ENCODE measurements at places on chromosomes 7 and 10.

DNA sequence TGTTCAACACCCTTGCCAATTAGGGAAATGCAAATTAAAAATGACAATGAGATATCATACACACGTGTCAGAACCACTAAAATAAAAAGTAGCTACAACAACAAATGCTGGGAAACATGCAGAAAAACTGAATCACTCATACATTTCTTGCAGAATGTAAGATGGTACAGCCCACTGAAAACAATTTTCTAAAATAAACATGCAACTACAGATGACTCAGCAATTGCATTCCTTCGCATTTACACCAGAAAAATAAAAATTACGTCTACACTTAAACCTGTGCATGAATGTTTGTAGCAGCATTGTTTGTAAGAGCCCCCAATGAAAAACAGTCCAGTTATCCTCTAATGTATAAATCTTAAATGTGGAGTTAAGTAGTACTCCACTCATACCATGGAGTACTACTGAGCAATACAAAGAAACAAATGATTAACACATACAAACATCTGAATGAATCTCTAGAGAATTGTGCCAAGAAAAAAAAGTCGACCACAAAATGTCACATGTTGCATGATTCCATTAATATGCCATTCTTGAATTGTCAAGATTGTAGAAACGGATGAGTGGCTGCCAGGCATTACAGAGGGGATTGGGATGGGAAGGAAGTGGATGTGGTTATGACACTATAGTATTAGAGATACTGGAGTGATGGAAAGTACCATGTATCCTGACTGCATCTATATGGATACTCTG is 134.6 kb upstream of the NPSR1 start:
- no peak for DNase-seq

DNA sequence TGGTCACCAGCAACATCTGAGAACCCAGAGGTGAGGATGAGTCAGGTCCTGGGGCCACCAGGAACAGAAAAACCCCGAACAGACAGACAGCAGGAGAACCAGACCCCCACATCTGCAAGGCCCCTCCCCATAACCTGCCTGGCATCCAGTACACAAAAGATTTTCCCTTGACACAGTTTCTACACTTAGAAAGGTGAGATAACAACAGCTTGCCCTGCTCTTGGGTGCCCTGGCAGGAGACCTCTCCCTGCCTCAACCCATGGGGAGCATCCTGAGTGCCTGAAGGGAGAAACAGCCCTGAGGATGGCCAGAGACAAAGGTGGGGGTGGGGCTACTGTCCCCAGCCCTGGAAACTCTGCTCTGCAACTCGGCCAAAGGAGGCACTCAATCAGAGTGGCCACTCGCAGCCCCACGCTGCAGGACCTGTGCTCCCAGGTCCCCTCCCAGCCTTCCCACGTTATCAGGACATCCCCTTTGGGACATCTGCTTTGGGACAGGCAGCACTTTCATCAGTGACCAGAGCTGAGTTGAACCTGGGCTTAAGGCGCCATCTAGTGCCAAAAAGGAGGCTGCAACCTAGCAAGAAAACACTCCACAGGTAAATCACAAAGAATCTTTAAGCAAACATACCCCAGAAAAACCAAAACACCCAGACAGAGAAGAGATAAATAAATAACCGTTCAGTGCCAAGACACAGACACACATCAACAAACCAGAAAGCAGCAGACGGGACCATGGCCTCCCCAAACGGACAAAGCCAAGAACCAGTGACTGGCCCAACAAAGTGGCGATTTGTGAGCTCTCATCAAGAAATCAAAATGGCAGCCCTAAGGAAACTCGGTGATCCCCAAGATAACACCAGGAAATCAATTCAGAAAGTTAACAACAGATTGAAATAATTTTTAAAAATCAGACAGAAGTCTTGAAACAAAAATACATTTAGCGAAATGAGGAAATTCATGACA is 233.7 kb downstream of the PTPRN2 start:
- DNase-seq = peak; percentile 56

GRCh38 chr10:13271552-13272163 is 28.2 kb downstream of the PHYH start:
- peak; percentile 26 for DNase-seq

DNA sequence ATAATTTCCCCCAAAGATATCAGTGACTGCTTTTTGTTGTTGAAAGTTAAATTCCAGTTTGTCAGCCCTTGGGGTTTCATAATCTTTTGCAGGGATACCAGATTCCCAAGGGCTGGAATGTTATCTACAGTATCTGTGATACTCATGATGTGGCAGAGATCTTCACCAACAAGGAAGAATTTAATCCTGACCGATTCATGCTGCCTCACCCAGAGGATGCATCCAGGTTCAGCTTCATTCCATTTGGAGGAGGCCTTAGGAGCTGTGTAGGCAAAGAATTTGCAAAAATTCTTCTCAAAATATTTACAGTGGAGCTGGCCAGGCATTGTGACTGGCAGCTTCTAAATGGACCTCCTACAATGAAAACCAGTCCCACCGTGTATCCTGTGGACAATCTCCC is 3.2 kb downstream of the CYP26A1 start:
- no peak for DNase-seq

DNA sequence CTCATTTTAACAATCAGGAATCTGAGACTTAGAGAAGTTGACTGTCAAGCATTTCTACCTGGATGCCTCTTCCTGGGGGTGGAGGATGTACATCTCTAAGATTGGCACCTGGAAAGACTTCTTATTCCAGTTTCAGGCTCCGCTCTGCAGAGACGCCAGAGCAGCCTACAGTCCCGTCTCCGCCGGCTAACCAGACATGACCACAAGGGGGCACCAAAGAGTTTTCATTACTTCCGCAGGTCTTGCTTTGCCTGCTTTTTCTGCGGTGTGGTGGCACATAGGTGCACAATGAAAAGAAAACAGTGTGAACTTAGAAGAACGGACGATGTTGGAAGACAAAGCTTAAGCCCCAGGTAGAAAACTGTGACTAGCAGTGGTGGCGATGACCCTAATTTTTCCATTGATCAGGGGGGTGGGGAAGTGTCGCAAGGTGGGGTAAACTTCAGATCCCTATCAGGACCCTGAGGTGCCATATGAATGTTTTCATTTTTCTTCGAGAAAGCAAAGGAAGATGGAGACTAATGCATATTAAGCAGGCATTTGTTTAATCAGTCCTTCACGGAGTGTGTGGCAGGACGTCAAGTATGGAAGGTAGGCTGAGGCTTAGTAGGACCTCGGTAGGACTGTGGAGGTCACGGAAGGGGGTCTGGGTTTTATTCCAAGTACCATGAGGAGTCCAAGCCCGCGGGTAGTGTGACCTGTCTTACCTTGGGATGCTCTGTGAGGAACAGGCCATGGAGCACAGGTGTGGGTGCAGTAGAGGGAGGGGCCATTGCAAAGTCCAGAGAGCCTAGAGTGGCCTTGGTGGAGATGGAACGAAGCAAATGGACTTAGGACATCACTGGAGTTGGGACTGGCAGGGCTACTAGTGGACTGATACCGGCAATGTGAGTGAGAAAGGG is 60.1 kb upstream of the SORCS3 start:
- peak; percentile 45 for DNase-seq

- no peak for DNase-seq
Observed at GRCh38 chr7:70727861-70728260, 404.1 kb upstream of the GALNT17 start.

GRCh38 chr7:41445946-41446345 is 256.9 kb downstream of the INHBA start:
- DNase-seq = no peak

- DNase-seq = no peak
Observed at GRCh38 chr10:77223526-77224460, 413.8 kb downstream of the KCNMA1 start.

DNA sequence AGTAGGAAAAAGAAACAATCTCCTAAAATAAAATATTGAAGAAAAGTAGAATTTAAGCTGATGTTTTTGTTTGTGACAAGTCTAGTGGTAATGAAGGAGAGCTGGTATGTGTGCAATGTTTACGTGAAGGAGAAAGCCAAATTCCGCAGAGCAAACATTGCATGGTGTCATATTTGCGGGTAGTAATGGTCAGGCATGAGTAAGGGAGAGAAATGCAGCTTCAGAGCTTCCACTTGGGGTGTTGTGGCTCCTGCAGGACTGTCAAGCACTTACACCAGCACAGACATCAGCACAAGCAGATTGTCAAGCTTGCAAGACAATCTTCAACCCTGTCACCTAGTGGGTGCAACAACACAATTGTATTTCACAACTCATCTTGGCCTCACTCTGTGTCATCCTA is 136.5 kb upstream of the ETV1 start:
- DNase-seq = peak; percentile 5

DNA sequence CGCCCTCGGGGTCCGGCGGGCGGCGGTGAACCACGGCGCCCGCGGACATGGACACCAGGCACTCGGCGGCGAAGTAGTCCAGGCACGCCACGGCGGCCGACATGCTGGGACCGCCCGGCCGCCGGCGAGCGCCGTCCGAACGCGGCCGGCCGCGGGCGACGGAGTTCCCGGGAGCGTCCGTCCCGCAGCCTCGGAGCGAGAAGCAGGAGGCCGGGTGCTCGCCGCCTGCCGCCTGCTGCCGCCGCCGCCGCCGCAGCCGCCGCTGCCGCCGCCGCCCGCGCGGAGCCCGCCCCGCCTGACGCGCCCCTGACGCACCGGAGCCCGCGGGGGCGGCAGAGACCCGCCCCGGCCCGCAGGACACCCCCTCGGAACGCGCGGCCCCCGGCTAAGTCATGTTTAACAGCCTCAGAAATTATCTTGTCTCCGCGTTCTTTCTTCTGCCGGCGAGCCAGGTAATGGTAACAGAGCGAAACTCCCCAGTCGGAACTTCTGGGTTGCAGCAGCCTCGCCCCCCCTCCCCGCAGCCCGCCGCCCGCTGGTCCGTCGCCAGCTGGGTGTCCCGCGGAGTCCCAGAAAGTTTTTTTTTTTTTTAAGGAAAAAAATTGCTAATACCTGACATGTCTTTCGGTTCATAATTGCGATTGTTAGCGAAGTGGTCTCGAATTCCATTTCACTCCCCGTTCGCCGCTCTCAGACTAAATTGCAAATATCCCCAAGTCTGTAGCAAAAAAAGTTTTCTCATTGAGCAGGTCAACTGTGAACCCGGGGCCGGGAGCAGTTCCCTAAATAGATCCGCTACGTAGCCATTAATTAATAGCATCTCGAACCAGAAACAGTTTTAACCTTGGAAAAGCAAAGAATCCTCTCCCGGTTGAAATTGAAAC is at the start of gene KLF14:
Gene KLF14, minus strand, starts transcription at position 277 of the 884 bp plus-strand sequence. Its CDS starts 174 bp downstream, at position 103.
- peak; percentile 46 for DNase-seq

DNA sequence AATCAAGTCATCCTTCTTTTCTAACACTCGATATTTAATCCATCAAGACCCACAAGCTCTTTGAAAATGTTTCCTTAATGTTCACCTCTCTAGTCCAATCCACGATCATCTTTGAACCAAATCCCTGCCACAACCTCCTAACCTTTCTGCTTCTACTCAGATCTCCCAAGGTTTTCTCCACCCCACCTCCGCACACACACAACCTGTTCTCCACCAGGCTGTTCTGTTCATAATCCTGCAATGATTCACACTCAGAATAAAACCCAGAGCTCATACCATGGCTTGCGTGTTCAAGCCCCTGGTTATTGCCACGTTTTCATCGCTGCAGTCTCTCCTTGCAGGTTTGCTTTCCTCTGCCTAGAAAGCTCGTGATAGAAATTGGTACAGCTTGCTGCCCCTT is 53.8 kb upstream of the BAMBI start:
- no peak for DNase-seq

- DNase-seq = peak; percentile 28
Observed at GRCh38 chr10:16816830-16817124, 447 bp downstream of the RSU1 start.

DNA sequence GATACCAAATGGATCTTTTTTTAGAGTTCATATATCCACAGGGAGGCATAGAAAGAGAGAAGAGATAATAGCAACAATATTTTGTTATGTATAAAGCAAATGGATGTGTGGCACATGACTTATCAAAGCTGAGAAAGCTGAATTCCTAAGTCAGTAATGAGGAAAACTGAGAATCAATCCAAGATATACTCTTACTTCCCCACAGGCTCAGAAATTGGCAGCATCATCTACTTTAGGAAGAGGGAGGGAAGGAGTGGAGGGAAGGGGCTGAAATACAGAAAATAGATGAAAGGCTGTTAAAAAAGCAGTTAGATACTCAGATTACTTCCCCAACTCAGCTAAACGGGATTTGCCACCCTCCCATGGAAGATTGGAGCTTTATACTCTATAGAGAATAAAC is 63.5 kb downstream of the SRI start:
- DNase-seq = no peak

GRCh38 chr7:139482662-139483466 is 609 bp downstream of the KLRG2 start:
- peak; percentile 32 for DNase-seq

DNA sequence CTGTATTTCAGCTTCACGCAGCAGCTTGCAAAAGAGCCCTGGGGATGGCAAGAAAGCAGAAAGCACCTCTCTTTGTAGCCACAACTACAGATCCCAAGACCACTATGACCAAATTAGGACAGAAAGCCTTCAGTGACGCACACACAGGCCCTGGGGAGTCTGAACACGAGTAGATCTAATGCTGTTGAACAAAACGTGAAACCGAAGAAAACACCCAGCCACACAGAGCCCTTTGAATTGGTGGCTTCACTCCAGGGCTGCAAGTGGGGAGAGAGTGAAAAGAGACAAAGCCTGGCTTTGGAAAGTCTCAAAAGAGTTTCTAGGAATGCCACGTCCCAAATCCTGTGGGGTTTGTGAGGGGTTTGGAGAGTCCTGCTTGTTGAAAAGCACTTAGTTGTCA is 28.4 kb downstream of the PLXNA4 start:
- no peak for DNase-seq

- no peak for DNase-seq
Observed at GRCh38 chr7:117220836-117221235, 102.0 kb downstream of the WNT2 start.

DNA sequence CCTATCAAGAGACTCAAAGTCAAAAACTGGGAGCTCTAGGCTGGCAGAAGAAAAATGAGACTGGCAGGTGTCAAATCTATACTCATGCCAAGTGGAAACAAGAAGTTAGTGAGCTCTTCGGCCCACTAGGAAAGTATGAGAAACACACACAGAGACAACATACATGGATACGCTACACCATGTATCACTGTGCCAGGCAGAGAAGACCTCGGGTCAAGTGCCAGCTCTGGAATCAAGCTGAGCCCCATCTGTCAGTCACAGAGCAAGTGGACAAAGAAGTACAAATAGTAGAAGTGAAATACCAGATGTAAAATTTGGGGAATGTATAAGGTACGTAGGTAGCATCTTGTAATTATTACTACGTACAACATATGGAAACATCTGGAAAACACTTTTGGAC is 62.4 kb downstream of the FAM13C start:
- DNase-seq = no peak

DNA sequence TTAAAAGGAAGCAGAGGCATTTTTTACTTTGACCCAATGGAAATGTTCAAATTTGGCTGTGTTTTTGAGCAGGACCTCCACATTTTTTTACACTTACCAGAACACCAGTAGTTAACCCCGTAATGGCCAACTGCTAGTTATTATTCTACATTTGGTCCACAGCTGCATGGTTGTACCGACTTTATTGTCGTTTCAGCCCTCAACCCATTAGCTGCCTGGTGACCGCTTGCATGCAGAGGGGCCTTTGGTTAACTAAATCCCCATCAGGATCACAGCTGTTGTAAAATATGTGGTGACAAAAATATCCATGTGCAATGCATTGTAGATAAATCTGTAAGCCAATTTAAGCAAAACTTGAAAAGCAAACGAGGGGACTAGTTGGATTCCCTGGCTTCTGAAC is 342.2 kb upstream of the MEOX2 start:
- no peak for DNase-seq

GRCh38 chr10:106592396-106592795 is 572.1 kb downstream of the SORCS1 start:
- DNase-seq = no peak
